Aorta (tissue), 5 donors: ENCODE measurements at places on chromosomes 4 and X. TPM values are rescaled to one million over a fixed set of nuclear protein-coding genes. Genes with fewer than 3 reads are reported as not detected.

The PLK4 gene
- polyA plus RNA-seq, result 0.72 TPM

The GAGE10 gene
- not detected for polyA plus RNA-seq

The MAGEA2B gene
- polyA plus RNA-seq, result not detected

The BMP3 gene
- polyA plus RNA-seq, result not detected

The SSX1 gene
- not detected for polyA plus RNA-seq

The ZNF141 gene
- polyA plus RNA-seq, result 5.6 TPM

The PPP1R3F gene
- polyA plus RNA-seq, result 6.3 TPM

The SOX3 gene
- polyA plus RNA-seq, result not detected

The MAGEB2 gene
- not detected for polyA plus RNA-seq

The MAPK10 gene
- 19.9 TPM for polyA plus RNA-seq

The TAF7L gene
- polyA plus RNA-seq, result not detected

The FHL1 gene
- 1,215 TPM for polyA plus RNA-seq

The USP27X gene
- 4.1 TPM for polyA plus RNA-seq

The UNC5C gene
- polyA plus RNA-seq, result 6.5 TPM

The FAM241A gene
- polyA plus RNA-seq, result 2.8 TPM

The KLHL13 gene
- polyA plus RNA-seq, result 3.2 TPM

The TNMD gene
- polyA plus RNA-seq, result not detected

The VEGFD gene
- 0.63 TPM for polyA plus RNA-seq

The RASGEF1B gene
- polyA plus RNA-seq, result 8.3 TPM

The PTCHD1 gene
- polyA plus RNA-seq, result 0.03 TPM

The MOSPD2 gene
- 7.8 TPM for polyA plus RNA-seq

The SLC9A7 gene
- polyA plus RNA-seq, result 0.38 TPM

The TMPRSS11A gene
- polyA plus RNA-seq, result not detected

The DUX4 gene
- polyA plus RNA-seq, result not detected

The ARMCX1 gene
- polyA plus RNA-seq, result 27.2 TPM

The MUC7 gene
- not detected for polyA plus RNA-seq

The SLITRK2 gene
- under 0.01 TPM for polyA plus RNA-seq

The UPF3B gene
- polyA plus RNA-seq, result 14.4 TPM

The HOPX gene
- 0.51 TPM for polyA plus RNA-seq

The LUZP4 gene
- not detected for polyA plus RNA-seq

The GYG2 gene
- polyA plus RNA-seq, result 2.0 TPM

The ZCCHC12 gene
- not detected for polyA plus RNA-seq

The FDCSP gene
- polyA plus RNA-seq, result not detected

The FRYL gene
- 30.8 TPM for polyA plus RNA-seq

The C4orf51 gene
- not detected for polyA plus RNA-seq

The MTMR8 gene
- polyA plus RNA-seq, result 3.6 TPM

The STAG2 gene
- 22.2 TPM for polyA plus RNA-seq

The CFAP97 gene
- 16.6 TPM for polyA plus RNA-seq

The SOWAHD gene
- polyA plus RNA-seq, result 0.15 TPM

The CT45A2 gene
- not detected for polyA plus RNA-seq

The TMEM31 gene
- polyA plus RNA-seq, result not detected

The PDZD4 gene
- polyA plus RNA-seq, result 4.4 TPM

The CFP gene
- polyA plus RNA-seq, result 3.1 TPM

The CPLX1 gene
- 0.13 TPM for polyA plus RNA-seq

The ANKRD50 gene
- 4.5 TPM for polyA plus RNA-seq

The PAGE4 gene
- not detected for polyA plus RNA-seq

The CXCR3 gene
- not detected for polyA plus RNA-seq

The TMEM47 gene
- polyA plus RNA-seq, result 118 TPM

The FGG gene
- not detected for polyA plus RNA-seq
